ENCODE measurements at places on chromosomes 16 and 17. TPM values are rescaled to one million over a fixed set of nuclear protein-coding genes. Genes with fewer than 3 reads are reported as not detected.

The HSPB9 gene
- not detected for total RNA-seq

The LDAF1 gene
- 41.5 TPM for total RNA-seq

The C16orf89 gene
- not detected for total RNA-seq

The TBC1D3C gene
- total RNA-seq: 1.0 TPM

The CTRL gene
- 5.0 TPM for total RNA-seq

The SSH2 gene
- 55.1 TPM for total RNA-seq

The TMEM92 gene
- total RNA-seq: 50.7 TPM

The ABCA3 gene
- 5.9 TPM for total RNA-seq

The OR3A3 gene
- not detected for total RNA-seq

The SPIRE2 gene
- 45.5 TPM for total RNA-seq

The IRX6 gene
- 0.57 TPM for total RNA-seq

The TLCD2 gene
- 18.7 TPM for total RNA-seq

The WFDC1 gene
- total RNA-seq: 14.7 TPM

The EVI2A gene
- 5.8 TPM for total RNA-seq

The CETP gene
- not detected for total RNA-seq

The RPUSD1 gene
- total RNA-seq: 42.1 TPM

The PPL gene
- 84.2 TPM for total RNA-seq

The CDK3 gene
- total RNA-seq: 17.2 TPM
